ENCODE measurements at places on chromosomes 5 and 9.

DNA sequence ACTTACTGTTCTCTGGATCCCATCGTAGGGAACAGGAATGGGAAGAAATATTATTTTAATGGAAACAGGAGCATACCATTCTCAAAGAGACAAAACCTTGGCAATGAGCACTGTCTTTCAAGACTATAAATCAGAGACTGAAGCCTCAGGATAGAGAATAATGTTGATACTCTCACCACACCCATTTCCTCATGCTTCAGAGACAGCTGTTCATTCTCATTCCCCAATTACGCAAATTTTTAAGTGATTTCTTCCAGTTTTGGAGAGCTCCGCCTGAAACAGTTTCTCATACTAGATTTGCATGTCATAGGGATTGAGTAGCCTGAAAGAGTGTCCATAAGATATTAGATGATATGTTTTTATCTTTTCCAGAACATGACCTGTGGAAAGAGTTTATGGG, 290.5 kb upstream of the RASA1 start:
- no peak for DNase-seq

DNA sequence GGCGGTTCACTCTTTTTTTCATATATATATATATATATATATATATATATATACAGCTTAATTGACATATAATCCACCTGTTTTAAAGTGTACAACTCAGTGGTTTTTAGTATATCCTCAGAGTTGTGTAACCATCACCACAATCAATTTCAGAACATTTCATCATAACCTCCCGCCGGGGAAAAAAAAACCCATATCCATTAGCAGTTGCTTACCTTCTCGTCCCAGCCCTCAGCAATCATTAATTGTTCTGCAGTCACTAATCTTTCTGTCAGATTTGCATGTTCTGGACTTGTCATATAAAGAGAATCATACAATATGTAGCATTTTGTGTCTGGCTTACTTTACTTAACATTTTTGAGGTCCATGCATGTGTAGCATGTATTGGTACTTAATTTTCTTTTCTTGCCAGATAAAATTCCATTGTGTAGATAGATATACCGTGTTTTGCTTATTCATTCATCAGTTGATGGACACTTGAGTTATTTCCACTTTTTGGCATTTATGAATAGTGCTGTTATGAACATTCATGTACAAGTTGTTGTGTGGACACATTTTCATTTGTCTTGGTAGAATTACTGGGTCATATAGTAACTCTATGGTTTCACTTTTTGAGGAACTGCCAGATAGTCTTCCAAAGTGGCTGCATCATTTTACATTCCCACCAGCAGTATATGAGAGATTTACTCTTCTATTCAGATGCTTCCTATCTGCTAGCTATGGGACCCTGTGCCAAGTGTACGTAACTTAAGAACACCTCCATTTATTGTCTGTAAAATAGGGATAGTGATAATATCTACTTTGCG, 3.5 kb upstream of the RNF145 start:
- DNase-seq: no peak

- no peak for DNase-seq
Measured at GRCh38 chr5:75623846-75624245, 12.6 kb downstream of the ANKDD1B start.

DNA sequence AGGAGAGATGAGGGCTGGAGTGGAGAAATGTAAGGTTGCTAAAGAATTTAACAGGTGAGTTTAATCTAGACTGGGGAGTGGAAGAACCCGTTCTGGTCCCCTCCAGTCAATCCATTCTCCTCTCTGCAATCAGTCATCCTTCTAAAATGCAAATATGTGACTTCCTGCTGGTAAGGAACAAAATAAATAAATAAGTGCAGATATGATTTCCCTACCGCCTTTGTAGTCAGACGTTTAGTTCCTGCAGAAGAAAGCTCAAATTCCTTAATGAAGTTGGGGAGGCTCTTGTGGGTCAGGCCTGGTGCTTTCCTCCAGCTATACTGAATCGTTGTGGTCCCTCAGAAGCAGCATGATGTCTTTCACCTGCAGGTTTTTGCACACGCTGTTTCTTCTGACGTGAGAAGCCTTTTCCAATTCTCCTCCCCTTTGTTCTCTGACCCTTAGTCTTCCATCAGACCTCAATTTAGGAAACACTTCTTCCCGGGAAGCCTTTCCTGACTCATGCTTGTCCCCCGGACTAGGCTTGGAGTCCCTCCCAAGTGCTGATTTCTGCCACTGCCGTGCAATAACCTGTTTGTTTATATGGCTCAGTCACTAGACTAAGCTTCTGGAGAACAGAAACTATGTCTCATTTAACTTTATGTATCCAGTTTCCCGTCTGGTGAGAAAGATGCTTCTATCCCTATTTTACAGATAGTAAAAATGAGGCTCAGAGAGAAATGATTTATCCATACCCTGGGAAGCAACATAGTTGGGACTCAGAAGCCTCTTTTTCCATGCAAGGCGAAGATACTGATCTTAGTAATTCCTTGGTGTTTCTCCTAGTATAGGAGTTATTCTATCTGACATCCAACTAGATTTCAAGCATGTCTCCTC, 1.3 kb downstream of the ATP6V1G1 start:
- DNase-seq: no peak

GRCh38 chr5:113061846-113062780, 85.5 kb downstream of the DCP2 start:
- DNase-seq: no peak

GRCh38 chr5:4976902-4977301, 163.2 kb upstream of the ADAMTS16 start:
- no peak for DNase-seq

DNA sequence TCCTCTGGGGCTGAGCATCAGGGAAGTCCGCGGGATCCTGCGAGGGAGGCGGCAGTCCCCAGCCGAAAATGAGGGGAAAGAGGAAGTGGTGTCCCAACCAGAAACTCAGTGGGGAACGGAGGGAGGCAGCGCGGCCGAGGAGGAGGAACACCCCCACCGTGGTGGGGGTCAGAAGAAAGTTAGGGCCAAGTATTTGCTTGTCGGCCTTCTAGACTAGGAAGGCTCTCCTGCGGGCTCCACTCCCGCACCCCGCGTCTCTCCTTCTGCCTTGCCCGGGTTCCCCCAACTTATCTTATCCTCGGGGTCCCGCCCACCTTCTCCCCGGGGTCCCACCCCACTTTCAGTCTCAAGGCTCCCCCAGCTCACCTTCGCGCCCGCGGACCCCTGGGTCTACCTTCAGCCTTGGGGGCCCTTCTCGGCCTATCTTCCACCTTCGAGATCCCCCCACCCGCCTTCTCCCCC, 557 bp upstream of the PHF2 start:
- DNase-seq: peak; percentile 38

- DNase-seq: no peak
Measured at GRCh38 chr9:2657427-2657826, 35.8 kb downstream of the VLDLR start.

DNA sequence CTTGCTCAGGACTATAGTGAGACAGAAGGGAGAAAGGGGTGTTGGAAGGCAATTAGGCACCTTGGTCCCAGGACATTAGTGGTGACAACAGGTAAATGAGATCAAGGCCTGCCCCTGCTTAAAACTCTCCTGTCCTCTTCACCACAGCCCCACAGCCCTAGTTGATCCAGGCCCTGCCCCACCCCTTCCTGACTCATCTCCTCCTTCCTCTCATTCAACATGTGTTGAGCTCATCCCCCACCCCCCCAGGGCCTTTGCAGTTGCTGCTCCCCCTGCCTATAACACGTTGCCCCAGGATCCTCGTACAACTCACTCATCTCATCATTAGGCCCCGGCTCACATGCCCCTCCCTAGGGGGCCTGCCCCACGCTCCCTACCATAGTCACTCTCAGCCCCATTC, 66.8 kb downstream of the TSPAN17 start:
- no peak for DNase-seq

- no peak for DNase-seq
Measured at GRCh38 chr9:75376680-75377254, 288.5 kb downstream of the OSTF1 start.

DNA sequence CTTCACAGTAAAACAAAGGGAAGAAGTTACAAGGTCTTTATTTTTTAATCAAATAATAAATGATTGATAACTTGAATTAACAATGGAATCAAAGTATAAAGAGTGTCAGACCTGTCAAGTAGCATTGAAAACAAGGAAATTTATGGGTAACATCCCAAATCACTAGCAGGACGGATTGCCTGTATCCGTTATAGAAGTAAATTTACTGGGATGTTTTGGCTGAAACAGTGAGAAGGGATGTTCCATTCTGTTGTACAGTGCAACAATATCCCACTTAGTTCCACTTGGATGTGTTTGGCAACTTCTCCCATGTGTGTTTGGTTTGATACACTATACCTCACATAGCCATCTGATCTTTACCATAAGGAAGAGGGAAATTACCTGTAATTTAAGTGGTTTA, 421.0 kb upstream of the CHD1 start:
- DNase-seq: no peak

DNA sequence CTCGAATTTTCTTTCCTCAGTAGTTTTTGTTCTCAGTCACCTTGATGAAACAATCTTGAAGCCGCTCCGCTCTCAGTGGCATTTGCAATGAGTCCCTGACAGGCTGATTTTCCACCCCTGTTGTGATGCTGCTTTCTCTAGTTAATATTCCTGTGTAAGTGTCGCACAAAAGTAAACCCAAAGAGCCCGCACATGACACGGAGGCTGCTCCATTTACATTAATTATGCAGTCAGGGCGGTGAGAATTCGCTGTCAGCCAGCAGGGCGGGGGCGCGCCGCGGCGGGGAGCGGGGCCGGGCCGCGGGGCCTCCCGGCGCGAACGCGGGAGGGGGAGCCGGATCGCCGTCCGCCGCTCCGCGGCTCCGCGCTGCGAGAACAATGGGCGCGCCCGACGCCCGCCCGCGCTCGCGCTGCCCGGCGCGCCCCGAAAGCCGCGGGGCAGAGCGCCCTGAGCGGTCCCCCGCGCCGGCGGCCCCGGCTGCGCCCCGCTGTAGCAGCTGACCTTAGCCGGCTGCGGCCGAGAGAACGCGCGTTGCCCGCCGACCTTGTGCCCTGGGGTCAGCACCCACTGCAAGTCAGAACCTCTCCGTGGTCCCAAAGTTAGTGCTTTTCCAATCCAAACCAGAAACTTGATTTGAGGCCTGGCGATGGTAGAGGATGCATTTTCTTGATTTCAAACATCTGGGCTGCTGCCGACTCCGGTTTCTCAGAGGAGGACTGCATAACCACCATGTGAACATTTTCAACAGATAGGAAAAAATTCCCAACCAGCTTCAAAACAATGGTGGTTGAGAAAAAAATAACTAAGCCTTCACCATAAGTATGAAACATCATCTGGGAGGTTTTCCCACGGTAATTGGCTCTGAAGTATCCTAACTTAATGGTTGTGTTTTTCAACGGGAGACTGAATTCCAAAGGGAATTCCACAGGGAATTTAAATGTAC, 142.6 kb downstream of the PBX3 start:
- DNase-seq: peak; percentile 4

DNA sequence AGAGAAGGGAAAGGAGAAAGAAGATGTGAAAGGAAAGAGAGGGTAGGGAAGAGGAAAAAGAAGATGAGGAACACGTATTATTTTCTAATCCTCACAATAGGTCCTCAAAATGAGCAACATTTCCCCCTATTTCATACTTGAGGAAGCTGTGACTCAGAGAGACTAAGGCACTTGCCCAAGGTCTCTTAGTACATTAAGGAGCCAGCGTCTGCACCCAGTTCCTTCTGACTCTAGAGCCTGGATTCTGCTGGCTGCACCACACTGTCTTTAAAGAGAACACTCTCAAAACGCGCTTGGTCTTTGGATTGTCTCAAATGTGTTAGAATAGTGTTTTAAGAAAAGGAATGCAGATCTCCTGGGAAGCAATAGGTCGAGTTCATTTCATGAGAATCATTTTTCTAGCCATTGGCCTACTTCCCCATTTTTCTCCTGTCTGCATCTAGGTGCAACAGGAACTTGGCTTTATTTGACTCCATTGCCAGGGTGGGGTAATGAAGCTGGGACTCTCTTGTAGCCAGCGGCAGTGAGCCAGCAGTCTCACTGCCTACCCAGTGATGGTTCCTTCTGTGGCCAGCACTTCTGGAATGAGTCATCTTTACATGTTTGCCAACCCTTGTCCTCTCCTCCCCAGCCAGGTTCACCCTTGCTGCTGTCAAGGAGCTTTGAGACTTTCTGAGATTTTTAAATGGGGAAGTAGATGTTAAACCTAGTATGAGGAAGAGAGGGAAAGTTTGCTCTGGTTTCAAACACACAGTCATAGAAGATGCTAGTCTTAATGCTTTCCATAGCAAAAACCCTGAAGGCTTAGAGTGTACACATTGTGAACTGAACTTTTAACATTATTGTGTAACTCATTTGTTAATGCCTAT, 82.7 kb downstream of the DOCK8 start:
- no peak for DNase-seq

- DNase-seq: no peak
Measured at GRCh38 chr5:116395226-116395625, 179.4 kb downstream of the SEMA6A start.

DNA sequence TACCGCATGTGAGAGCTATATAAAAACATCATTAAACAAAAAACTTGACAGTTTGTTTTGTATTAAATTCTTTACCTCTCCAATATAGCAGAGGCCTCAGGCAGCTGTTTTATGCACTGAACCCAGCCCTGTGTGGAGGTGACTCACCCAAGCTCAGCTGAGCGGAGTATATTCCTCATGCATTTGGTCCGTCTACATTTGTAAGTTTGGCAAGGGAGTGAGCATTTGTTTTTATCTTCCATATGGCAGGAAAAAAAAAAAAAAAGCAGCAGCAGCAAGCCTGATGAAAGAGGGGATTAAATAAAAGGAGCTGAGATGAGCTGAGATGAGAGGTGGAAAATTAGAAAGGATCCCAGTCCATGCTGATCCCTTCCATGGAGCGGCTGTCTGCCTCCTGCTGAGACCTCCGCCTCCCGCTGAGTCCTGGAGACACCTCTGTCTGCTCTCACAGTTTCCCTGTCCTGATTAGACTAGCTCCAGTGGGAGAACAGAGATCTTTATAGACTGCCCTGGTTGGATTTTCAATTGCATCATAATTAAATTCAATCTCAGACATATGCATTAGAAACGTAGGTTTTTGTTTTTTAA, 112.0 kb upstream of the CTNND2 start:
- DNase-seq: no peak

GRCh38 chr9:3526997-3527940, 1.5 kb upstream of the RFX3 start:
- DNase-seq: no peak

DNA sequence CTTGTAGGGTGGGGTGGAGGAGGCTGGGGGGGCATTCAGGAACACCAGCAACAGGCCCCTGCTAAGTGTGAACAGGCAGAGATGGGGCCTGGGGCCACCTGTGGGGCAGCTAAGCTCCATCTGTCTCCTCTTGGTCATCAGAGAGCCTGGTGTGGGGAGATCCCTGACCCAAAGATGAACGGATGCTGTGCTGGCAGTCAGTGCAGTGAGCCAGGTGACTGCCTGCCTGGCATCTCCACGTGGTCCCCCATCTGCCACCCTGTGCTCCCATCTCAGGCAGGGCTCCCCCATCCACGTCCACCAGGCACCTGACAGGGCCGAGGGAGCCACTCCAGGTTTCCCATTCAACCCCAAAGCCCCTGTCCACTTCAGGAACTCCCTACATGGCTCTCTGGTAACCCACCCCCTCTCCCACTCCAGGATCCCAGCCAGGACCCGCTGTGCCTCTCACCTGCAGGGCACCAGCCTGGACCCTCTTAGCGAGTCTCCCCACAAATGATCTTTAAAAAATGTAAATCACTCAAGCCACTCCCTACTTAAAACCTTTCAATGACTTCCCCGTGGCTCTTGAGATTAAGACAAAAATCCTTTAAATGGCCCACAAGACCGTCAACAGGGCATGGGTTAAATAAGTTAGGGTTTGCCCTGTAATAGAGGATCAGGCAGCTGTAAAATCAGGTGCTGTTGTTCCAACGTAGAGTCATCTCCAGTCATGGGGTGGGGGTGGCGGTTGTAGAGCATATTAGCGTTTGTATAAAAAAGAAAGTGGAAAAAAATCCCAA, 60.8 kb downstream of the LMX1B start:
- DNase-seq: no peak
